ENCODE measurements at places on chromosomes 6 and 20. TPM values are rescaled to one million over a fixed set of nuclear protein-coding genes. Genes with fewer than 3 reads are reported as not detected.

Gene HNF4A
- total RNA-seq, result 0.09 TPM

Gene ULBP2
- total RNA-seq, result not detected

Gene BNIP5
- 0.12 TPM for total RNA-seq

Gene SMOC2
- total RNA-seq, result 2.9 TPM

Gene METTL24
- 8.4 TPM for total RNA-seq

Gene C20orf173
- total RNA-seq, result not detected

Gene IP6K3
- 3.9 TPM for total RNA-seq

Gene UBD
- not detected for total RNA-seq

Gene SCRT2
- not detected for total RNA-seq

DNA sequence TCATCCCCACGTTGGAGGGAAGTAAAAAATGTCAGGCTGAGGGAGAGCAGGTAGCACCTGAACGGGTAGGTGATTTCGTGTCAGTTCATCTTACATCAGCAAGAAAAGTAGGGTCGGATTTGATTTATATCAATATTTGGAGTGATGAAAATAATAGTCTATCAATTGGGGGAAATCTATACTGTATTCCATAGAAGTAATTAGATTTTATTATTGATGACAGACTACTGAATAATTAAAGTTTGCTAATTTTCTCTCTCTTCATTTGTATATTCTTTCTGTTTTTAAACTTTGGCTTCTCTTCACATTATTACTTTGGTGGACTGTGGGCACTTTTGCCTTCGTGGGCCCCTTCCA is 78.4 kb downstream of the OLIG3 start:
- DNase-seq, result no peak
- H3K4me1 ChIP-seq, result peaks cover 35% of the 10 kb centered on the region
- H3K36me3 ChIP-seq, result no peaks in the 10 kb centered on the region
- H3K27me3 ChIP-seq, result no peaks in the 10 kb centered on the region
- no peak overlapping the region for H3K27ac ChIP-seq

- no peak overlapping the region for H3K4me3 ChIP-seq
- H3K27ac ChIP-seq, result no peak overlapping the region
- H3K36me3 ChIP-seq, result no peaks in the 10 kb centered on the region
Measured at GRCh38 chr6:11387707-11388430, 149.7 kb upstream of the TMEM170B start.

- peaks cover 7% of the 10 kb centered on the region for H3K36me3 ChIP-seq
- H3K4me3 ChIP-seq, result no peak overlapping the region
- no peak overlapping the region for H3K27ac ChIP-seq
- DNase-seq, result no peak
Measured at GRCh38 chr6:35581633-35582032, 68.9 kb upstream of the TULP1 start.

DNA sequence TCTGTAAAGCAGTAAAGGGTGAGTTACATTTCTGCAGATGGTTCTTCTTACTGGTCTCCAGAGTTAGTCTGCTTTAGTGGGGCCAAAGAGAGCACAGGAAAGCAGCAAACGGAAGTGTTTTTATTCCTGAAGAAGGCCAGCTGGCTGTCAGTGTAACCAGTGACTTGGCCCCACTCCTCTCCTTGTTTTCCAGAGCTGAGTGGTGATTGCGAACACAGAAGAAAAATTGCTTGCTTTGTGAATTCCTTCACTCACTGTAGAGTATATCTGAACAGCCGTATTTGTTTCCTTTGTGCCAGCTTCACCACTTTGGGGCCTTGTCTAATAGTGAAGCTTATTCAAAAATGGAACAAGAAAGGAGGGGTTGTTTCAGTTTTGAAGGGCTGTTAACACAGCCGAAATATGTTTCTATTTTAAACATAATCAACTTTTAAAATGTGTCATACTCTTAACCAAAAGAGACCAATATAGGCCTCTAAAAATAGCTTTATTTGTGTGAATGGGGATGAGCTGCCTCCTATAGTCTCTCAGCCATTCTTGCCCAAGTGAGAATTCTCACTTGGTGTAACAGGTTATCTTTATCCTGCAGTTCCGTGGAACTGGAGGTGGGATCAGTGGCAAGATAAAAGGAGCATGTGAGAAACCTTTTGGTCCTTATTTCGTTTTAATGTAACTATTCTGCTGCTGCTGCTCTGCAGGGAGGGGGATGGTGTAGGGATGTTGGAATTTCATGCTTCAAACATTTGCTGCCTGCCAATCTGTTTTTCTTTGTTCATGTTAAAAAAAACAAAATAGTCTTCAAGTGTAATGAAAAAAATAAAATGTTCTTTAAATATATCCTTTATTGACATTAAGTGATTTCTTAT is 37.8 kb downstream of the ZC2HC1B start:
- DNase-seq, result peak; percentile 96
- no peak overlapping the region for H3K4me3 ChIP-seq
- H3K36me3 ChIP-seq, result no peaks in the 10 kb centered on the region

GRCh38 chr6:143015300-143015706 is 45.4 kb upstream of the AIG1 start:
- DNase-seq, result no peak
- H3K4me1 ChIP-seq, result no peaks in the 10 kb centered on the region
- H3K4me3 ChIP-seq, result no peak overlapping the region
- no peak overlapping the region for H3K27ac ChIP-seq

GRCh38 chr20:51688600-51689244 is 79.5 kb downstream of the ATP9A start:
- no peaks in the 10 kb centered on the region for H3K36me3 ChIP-seq
- no peaks in the 10 kb centered on the region for H3K27me3 ChIP-seq
- H3K4me3 ChIP-seq, result no peak overlapping the region
- DNase-seq, result no peak
- H3K27ac ChIP-seq, result no peak overlapping the region
- no peaks in the 10 kb centered on the region for H3K4me1 ChIP-seq

DNA sequence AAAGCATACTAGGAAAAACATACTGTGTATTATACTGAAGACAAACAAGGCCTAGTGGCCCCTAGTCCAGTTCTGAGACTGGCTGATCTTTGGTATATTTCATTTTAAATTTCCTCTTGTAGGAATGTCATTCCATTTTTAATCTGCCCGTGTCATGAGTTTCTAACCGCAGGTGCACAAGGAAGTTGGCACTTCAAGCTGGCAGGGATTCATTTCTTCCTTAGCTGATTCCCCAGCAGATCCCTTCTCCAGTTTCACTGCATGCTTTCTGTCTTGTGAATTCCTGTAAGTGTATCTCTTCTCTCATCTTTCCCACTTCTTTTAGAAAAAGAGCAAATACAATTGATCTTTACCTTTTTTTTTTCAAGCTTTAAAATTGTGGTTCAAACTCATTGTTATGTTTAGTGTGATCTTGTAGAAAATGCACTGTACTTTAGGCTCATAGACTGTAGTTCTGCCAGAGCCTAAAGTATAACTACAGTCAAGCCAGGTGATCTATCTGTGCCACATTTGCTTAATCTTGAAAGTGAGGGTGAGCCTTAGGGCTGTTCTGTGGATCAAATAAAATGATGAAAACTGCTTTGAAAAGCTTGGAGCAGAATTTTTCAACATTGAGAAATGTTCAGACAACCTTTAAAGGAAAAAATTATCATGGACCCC is 37.0 kb downstream of the RNF217 start:
- peak overlapping the region; percentile 67 for H3K27ac ChIP-seq
- H3K36me3 ChIP-seq, result no peaks in the 10 kb centered on the region
- H3K4me1 ChIP-seq, result peaks cover 16% of the 10 kb centered on the region

DNA sequence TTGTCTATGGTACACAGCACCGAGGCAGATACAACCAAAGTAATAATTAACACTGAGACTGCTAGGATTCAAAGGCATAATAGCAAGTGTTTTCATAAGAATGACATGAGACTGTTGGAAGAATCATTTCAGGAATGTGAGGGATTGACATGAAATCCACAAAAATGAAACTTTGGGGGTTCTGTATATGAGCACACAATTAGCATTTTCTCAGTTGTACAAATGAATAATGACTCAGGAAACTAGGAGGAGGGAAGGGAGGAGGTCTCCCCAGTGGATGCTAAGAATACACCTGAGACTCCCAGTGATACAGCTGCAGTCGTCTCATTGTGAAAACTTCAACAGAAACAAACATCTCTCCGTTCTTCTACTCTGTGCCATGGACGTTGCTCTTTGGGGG is 428.4 kb upstream of the PLCB4 start:
- no peaks in the 10 kb centered on the region for H3K27me3 ChIP-seq
- no peaks in the 10 kb centered on the region for H3K4me1 ChIP-seq
- no peak overlapping the region for H3K4me3 ChIP-seq
- no peak overlapping the region for H3K27ac ChIP-seq
- DNase-seq, result no peak

GRCh38 chr6:148427333-148427732 is 84.7 kb downstream of the SASH1 start:
- H3K27me3 ChIP-seq, result no peaks in the 10 kb centered on the region
- no peak for DNase-seq
- H3K4me3 ChIP-seq, result no peak overlapping the region
- no peak overlapping the region for H3K27ac ChIP-seq
- no peaks in the 10 kb centered on the region for H3K4me1 ChIP-seq
- H3K36me3 ChIP-seq, result no peaks in the 10 kb centered on the region

DNA sequence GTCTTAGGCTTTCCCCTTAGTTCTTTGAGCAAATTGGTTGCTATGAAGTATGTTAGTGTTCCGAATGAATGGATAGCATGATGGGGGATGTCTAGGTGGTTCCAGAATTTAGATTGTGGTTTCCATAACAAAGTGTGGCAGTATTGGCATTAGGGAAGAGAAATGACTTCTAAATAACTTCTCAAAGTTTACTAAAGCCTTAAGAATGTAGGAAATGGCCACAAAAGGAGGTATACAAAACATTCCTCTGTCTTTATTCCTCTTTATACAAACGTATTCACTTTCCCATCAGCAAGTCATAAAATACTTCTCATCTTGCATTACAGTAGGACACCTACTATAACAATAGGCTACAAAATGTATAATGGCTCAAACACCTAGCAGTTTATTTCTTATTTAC is 279.6 kb downstream of the ESR1 start:
- H3K4me3 ChIP-seq, result no peak overlapping the region
- H3K36me3 ChIP-seq, result no peaks in the 10 kb centered on the region
- no peak for DNase-seq
- peaks cover 20% of the 10 kb centered on the region for H3K4me1 ChIP-seq
- H3K27ac ChIP-seq, result no peak overlapping the region

DNA sequence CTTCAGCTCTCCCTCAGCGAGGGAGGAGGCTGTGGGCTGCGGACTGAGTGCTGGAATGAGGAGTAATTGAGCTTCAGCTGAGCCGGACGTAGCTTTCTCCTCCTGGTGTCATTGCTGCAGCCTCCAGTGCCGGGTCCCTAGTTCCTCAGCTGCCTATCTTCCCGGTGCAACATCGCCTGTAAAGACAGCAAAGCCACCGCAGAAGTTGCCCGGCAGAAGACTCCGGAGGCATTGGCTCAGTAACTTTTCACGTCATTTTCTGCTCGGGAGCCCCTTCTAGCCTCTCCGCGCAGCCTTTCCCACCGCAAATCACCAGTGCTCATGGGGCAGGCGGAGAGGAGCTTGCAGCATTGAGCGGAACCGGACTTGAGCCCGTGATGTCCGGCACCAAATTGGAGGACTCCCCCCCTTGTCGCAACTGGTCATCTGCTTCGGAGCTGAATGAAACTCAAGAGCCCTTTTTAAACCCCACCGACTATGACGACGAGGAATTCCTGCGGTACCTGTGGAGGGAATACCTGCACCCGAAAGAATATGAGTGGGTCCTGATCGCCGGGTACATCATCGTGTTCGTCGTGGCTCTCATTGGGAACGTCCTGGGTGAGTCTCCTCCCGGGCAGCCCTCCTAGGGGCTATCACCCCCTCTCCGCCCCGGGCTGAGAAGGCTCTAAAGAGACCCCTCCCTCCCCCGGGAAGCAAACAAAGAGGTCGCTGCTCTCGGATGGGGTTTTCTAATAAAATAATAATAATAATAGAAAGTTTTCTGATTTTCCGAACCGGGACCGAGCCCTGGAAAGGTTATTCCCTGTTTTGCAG is at the start of gene HCRTR2:
Gene HCRTR2, plus strand, starts transcription at position 305 of the 816 bp plus-strand sequence. Its CDS starts 73 bp downstream, at position 378.
- H3K4me3 ChIP-seq, result peak within 1 kb of the TSS; percentile 1
- peak; percentile 17 for DNase-seq
- H3K27me3 ChIP-seq, result peaks cover 44% of the 10 kb centered on the region

DNA sequence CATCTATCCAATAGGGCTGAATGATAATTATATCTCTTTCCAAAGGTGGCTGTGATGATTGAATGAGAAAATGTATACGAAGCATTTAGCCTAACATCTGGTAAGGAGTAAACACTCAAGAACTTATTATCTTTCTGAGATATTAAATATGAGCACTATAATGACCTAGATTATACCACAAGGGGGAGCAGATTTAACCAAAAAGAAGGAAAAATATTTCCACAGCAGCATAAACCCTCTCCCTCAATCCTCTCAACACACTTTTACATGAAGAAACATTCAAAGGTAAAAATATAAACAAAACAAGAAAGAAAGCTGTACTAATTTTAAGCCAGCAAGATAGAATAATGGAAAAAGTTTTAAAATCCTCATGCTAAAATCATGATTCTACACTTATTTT is 68.4 kb downstream of the SHPRH start:
- H3K4me3 ChIP-seq, result no peak overlapping the region
- peaks cover 24% of the 10 kb centered on the region for H3K36me3 ChIP-seq
- no peaks in the 10 kb centered on the region for H3K4me1 ChIP-seq

- H3K4me3 ChIP-seq, result no peak overlapping the region
- DNase-seq, result no peak
- no peaks in the 10 kb centered on the region for H3K4me1 ChIP-seq
- no peaks in the 10 kb centered on the region for H3K27me3 ChIP-seq
- no peak overlapping the region for H3K27ac ChIP-seq
- no peaks in the 10 kb centered on the region for H3K36me3 ChIP-seq
Measured at GRCh38 chr6:137171824-137172733, 1.4 kb downstream of the IL22RA2 start.

DNA sequence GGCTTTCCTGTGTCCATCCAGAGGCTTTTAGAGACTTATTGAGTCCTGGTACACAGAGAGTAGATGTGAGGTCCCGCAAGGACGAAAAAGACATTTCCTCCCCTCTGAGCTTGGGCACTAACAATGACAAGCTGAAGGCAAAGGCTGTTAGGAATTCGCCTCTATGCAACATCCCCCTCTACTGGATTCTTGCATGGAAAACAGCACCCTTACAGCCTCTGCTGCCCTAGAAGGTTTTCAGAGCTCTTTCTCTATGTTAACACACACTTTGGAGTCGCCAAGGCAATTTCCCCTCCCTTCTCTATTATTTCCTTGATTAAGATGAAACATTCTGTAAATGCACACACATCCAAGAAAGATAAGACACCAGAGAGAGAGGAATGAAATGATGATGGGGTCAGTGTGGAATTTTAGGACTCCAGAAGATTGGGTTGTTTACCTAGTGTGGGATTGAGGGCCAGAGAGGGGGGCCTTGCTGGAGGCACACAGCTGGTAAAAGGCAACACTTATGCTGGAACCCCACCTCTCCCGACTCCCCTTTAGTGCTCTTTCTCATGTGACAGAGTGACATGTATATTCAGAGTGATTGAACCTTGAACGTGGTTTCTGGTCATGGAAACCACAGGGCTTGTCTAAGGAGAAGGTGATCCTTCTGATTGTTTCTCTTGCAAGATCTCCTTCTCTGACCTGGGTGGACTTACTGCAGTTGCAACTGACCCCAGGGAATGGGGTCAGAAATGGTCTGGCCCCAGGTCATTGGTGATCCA is 300.7 kb downstream of the CLIC5 start:
- H3K4me3 ChIP-seq, result no peak overlapping the region
- no peak overlapping the region for H3K27ac ChIP-seq
- no peaks in the 10 kb centered on the region for H3K36me3 ChIP-seq
- DNase-seq, result peak; percentile 82
- H3K4me1 ChIP-seq, result no peaks in the 10 kb centered on the region
- H3K27me3 ChIP-seq, result no peaks in the 10 kb centered on the region
